ENCODE measurements at places on chromosomes 2 and 18.

- no peak for DNase-seq
Observed at GRCh38 chr2:49042488-49042887, 111.8 kb downstream of the FSHR start.

DNA sequence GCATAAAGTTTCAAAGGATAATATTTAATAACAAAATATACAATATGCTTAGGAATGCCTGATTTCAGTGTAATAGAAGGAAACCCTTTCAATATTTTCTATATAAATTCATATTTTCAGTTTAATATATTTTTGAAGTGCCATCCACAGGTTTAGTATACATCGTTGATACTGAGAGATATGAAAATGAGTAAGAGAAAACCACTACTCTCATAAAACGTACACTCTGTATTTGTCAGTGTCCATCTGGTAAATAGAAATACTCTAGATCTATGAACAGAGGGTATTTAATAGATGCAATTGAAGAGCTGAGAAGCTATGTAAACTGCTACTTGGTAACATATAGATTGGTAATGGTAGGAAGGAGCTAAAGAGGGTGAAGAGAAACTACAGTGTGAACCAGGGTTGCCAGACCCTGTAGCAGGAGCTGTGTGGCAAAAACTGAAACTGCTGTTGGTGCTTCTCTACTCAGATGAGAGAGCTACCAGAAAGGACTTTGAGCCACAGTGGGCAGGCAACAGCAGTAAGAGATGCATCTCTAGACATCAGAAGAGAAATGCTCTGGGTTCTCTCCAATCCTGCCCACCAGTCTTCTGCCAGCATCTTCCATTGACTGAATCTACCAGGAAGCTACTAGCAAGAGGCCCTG lies 187.4 kb downstream of the CCDC102B start:
- DNase-seq = no peak

DNA sequence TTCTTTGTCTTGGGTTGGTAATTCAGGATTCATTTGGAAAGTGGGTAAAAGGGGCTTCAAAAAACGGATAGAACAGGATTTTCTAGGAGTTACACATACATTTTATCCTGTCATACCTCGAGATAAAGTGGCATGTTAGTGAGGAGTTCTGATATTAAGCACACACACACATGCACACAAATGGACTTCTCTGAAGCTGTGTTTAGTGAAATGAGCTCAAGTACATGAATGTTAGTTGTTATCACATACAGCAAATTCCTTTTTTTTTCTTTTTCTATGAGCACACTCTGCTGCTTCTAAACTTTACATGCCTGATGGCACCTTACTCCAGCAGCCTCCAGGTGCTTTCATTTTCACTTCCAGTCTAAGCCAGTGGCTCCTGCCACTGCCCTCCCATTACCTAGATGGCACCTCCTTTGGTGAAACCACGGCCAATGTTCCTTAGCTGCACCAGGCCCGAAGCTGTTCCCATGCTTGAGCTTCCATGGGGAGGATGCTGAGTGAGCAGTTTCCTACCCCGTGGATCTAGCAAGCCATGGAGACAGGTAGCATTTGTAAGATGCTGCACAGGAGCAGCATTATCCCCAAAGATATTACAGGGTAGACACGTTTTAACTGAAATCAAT lies 49.7 kb downstream of the STAT1 start:
- DNase-seq = no peak

DNA sequence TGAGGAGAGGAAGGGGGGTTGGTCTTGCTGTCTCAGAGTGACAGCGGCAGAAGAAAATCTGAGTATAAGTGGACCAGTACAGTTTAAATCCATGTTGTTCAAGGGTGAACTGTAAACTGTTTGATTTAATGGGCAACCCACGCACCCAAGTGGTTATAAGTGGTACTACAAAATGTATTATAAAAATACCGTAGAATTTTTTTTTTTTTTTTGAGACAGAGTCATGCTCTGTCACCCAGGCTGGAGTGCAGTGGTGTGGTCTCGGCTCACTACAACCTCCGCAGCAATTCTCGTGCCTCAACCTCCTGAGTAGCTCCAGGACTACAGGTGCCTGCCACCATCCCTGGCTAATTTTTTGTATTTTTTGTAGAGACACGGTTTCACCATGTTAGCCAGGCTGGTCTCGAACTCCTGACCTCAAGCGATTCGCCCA lies 2.1 kb upstream of the CHCHD5 start:
- no peak for DNase-seq

DNA sequence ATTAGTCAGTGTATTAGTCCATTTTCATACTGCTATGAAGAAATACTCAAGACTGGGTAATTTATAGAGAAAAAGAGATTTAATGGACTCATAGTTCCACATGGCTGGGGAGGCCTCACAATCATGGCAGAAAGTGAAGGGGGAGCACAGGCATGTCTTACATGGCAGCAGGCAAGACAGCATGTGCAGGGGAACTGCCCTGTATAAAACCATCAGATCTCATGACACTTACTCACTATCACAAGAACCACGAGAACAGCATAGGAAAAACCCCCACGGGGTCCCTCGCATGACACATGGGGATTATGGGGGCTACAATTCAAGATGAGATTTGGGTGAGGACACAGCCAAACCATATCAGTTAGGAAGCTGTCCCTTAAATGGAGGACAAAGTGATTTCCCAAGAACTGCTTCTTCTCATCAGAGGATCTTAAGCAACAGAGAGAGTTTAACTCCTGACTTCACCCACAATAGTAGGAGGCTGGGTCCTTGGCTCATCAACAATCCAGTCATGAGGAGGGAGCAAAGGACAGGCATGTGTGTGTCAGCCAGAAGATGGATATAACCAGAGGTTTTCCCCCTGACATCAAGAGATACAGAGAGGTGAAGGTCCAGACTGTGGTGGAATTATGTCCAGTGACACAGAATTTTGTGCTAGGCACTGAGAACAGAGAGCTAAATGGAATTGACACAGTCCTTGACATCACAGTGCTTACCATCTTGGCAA lies 203.8 kb upstream of the SH3BP4 start:
- DNase-seq = no peak

GRCh38 chr18:35242426-35242825 lies 1.6 kb downstream of the ZNF397 start:
- DNase-seq = no peak

- DNase-seq = no peak
Observed at GRCh38 chr18:6009756-6010155, 114.4 kb upstream of the TMEM200C start.

DNA sequence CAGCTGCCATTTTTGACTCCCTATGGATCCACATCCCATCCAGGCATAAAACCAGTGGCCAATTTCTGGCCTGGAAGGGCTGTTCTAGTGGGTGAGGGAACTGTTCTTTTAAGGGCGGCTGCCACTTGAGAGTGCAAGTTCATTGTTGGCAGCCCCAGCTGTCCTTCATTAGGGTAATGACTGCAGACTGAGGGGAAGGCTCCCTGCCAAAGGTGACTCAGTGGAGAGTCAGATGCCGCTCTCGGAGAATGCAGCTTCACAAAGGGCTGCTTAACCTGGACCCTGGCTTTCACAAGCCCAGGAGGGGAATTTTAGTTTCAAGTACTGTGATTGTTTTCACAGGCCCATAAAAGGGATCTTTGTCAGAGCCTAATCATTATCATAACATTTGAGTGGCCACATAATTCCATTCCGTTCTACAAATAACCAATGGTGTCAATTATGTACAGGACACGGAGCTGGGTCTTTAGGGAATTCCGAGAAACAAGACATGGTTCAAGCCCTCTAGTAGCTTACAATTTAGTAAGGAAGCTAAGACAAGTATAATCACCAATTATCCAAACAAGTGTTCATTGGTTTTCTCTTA lies 235.7 kb downstream of the CDCA7 start:
- DNase-seq = peak; percentile 83

DNA sequence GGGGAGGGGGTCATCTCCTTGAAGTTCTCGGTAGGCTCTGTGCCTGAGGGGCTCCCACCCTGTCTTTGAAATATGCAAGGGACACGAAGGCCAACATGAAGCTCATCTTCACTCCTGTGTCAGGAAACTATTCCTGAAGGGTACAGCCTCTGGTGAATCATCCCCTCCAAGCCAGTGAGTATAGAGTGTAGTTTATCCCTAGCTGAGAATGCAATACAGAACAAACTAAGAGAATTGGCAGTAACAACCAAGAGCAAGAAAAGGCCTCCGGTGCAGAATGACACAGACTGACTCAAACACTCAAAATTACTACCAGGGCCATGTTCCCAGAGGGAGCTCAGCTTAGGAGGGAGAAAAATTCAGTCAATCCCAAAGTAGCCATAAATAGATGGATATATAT lies 413.3 kb downstream of the BCL11A start:
- no peak for DNase-seq

DNA sequence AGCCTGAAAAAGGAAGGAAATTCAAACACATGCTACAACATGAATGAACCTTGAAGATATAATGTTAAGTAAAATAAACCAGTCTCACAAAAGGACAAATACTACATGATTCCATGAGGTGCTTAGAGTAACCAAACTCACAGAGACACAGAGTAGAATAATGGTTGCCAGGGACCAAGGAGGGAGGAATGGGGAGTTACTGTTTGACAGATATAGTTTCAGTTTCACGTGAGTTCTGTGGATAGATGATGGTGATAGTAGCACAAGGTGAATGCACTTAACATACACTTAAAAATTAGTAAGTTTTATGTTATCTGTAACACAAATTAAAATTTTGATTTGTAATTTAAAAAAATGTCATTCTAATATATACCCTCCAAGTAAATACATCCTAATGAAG lies 106.9 kb upstream of the ACVR1C start:
- no peak for DNase-seq

DNA sequence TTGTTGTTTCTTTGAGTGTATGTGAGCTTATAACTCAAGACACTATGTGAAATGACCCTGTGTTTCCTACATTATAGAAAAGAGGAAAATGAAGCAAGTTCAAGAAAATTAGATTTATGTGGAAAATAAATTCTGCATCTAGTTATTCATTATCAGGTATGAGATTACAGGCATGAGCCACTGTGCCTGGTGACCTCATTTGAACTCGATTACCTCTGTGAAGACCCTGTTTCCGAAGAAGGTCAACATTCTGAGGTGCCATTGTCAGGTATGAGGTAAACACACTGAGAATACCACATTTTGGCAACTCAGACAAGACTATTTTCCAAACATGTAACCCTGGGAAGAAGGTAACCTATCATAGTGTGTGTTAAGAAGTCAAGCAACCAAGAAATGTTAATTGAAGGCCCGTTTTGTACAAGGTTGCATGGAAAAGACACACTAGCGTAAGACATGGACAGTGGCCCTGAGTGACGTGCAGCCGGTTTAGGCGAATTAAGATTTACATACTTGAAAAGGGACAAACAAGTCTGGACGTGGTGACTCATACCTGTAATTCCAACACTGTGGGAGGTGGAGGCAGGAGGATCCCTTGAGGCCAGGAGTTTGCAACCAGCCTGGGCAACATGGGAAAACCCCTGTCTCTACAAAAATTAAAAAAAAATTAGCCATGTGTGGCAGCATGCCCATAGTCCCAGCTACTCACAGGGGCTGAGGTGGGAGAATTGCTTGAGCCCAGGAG lies 186.6 kb downstream of the NEDD4L start:
- peak; percentile 75 for DNase-seq

DNA sequence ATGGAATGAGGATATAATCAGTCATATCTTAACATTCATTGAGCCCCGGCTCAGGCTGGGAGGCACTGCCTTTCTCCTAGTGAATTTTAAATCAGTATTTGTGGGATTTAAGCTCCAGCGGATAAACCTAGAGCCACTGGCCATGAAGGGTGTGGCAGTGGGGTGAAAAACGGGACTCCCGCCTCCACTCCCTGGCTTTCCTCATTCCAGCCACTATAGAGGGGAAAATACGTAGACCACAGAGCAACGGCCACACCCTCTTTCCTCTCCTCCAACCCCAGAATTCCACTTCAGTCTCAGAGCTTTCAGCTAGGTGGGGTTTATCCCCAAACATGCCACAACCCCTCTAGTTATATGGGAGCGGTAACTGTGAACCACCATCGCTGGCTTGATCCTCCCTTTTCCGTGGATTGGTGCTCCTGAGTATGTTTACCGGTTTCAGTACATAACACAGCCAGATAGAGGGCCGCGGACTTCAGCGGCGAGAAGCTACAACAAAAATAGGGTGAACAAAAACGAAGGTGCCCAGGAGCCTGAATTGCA lies 70.6 kb upstream of the ITGB6 start:
- no peak for DNase-seq

All from keratinocyte (primary cell).